ENCODE measurements at places on chromosomes 5 and 9.

GRCh38 chr9:131505012-131505411 is 2.3 kb downstream of the POMT1 start:
- no peak for DNase-seq

DNA sequence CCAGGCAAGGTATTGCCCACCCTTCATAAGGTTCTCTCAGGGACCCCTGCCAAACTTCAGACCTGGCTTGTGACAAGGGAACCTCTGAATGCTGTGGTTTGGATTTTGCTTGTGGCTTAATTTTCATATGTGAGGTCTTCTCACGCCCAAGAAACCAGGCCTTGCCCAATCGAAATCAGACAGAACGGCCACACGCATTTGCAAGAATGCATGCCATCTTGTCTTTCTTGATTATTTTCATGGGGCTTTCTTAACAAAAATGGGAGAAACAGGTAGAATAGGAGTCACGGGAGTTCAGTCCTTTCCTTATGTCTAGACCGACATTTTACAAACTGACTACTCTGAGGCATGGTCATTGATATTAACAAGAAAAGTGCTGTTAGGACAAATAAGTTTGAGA is 170.2 kb upstream of the PAPPA start:
- no peak for DNase-seq

DNA sequence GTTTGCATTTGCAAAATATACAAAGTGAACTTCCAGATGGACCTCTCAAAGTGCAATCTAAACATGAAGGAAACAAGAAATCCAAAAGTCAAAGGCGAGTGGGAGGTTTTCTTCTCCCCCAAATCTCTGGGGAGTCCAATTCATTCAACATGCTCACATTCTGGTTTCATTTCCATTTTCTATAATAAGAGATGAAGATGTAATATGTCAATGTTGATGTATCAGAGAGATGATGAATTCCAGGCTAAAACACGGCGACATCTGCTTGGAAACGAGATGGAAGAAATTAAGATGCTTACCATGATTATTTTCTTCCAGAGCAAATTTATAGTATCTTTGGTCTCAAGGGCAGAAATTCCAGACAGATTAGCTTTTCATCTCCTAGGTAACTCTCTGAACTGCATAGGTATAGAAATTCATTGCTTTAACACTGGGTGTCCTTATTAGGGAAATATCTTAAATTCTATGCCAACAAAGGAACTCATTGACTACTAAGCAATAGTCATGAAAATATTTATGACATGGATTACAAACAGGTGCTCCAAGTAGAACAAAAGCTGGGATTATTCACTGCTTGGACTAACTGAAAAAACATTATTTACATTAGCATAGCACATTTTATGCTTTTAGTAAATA is 287.9 kb downstream of the SEC61B start:
- DNase-seq: no peak

GRCh38 chr9:112076814-112077213 is 98.3 kb downstream of the SUSD1 start:
- no peak for DNase-seq

DNA sequence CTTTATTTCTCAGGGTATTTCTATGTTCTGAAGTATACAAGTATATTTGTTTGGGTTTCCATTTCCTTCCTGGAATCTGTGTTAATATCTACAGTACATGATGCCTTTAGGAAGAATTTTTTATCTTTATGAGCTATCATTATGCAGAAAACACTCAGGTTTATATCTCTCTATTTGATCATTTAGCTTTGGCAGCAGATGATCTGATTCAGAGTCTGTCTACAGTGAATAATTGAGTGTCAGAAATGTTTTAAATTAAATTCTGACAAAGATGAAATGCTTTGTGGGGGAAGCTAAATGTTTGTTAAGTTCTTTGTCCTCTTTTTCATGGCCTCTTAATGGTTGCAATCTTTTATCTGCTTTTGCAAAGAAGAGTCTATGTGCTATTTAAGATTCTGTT is 2141.0 kb upstream of the ACO1 start:
- DNase-seq: no peak

DNA sequence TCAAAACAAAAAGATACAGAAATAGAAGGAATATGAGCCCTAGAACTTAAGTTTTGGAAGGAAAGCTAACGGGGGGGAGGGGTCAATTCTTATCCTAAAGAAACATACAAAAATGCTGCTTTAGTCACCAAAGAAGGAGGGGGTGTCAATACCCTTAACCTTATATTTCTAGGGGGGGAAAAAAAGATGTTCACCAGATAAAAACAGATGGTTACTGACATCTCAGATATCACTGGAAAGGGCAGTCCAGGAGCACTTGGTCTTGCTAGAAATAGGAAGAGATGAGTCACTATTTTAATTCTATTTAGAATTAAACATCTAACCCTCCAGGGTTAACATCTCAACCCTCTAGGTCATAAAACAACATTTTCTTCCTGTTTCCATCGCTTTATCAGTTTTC is 1.7 kb downstream of the DIAPH1 start:
- no peak for DNase-seq

DNA sequence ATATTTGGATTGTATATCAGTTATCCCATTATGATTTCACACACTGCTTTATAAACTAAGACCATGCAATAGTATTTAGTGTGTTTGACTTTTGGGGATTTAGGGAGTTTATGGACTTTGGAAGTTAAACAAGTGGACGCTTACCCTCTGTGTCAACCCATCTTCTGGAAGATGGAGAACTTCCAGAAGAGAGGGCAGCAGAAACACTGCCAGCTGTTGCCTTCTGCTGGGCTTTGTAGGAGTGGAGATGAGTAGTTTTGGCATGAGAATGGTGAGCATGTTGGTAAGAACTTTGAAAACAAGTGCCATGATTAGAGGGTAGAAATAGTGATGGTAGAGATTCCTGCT is 2.2 kb downstream of the DNAJC25 start:
- DNase-seq: no peak

- no peak for DNase-seq
These were observed 297.1 kb upstream of the CD180 start for GRCh38 chr5:67493676-67494075.

DNA sequence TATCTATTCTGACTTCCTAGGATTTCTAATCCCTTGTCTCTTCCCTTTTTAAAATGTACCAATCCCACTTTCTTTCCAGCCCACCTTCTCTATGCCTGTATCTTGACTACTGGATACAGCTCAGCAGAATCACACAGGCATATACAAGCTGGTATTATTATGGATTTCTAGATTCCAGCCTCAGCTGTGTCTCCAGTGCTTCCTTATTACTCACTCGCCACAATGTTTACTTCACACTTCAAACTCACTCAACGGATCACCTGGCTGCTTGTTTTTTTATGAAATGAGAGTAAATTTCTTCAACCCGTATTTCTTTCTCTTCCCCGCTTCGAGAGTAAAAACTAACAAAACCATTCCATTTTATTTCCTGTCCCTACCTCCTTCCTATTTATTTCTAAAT is 38.8 kb downstream of the CWC27 start:
- DNase-seq: no peak

DNA sequence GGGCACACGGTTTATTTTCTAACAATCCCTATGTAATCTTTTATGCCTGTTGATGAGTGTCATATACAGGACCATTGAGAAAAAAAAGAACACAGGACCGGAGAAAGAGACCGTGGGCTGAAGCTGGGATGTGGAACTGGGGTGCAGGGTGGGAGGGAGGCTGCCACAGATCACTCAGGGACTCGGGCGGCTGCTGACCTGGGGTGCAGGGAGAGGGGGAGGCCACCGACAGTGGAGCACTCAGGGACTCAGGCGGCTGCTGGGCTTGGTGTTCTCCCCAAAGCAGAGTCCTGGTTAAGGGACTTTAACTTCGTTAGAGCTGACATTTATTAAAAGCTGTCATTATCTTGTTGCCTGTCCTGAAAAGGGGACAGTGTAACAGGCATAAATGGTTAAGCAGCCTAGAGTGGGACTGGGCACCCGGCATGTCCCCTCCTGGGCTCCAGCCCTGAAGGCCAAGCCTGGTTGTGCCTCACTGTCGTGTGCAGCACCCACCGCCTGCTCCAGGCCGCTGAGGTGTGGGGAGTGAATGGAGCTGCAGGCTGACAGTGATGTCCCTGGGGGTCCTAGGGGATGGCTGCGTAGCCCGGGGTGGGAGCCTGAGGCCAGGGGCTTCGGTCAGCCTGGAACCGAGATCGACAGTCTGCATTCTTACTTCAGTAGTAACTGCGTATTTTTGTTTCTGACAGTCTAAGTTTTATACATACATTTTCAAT is 14.0 kb downstream of the NDUFS6 start:
- DNase-seq: no peak

DNA sequence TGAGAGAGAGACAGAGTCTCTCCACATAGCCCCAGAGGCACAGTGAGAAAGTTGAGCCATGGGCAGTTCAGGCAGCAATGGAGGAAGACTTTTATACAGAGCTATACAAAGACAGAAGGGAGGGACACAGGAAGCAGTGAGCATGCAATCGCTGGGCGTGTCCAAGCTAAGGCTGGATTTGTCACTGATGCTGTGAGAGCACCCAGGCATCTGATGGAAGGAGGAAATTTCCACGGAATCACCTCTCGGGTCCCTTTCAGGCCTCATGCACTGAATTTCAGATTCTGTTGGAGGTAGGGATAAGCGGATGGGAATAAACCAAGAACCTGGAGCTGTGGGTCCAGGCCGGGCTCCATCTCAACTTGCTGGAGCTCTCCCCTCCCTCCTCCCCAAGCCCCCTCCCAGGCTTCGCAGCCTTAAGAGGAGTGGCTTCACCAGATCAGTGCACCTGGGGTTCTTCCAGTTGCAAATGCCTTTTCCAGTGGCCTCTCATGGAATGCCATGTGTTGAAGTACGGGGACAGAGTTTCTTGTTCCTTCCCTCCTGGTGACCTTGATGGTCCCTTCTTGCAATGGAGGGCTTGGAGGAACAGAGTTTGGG is 114.8 kb upstream of the ALDH1B1 start:
- no peak for DNase-seq

- no peak for DNase-seq
These were observed 434.7 kb upstream of the ZNF608 start for GRCh38 chr5:125181159-125181558.

DNA sequence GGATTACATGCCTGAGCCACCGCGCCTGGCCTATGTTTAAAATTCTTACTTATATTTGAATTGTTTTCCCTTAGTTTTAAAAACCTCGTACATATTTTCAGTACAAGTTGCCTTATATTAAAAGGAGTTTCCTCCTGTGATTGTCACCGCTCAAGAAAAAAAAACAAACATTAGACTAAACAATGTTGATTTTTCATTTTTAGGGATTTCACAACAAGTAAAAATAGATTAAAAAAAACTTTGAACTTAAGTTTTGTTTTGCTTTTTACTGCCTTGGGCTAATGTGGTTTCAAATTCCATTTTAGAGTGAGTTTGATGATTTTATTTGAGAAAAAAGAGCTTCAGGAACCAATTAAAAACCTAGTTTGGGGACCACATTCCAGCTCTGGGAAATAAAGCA is 1196.6 kb upstream of the CDH18 start:
- DNase-seq: no peak

DNA sequence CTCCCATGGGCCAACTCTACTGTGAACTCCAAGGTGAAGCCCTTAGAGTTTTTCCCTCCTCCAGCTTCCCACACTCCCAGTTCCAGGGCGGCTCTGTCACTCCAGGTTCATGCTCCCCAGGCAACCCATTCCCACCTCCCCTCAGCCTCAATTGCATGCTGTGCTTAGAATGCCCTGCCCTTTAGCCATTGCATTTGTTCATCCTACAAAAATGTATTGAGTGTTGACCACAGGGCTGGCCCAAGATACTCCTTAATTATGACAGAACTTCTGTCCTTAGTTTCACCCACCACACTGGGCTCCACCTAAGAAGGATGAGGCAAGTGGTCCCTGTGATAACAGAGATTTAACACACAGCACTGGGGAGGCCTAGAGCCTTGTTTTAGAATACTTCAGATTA is 236.1 kb downstream of the ADAMTSL1 start:
- no peak for DNase-seq

- DNase-seq: no peak
These were observed 3.2 kb upstream of the IER5L start for GRCh38 chr9:129181246-129181645.

- DNase-seq: no peak
These were observed at the start of gene SPINK6 for GRCh38 chr5:148202531-148203203. SPINK6 (plus strand) TSS chr5:148203042; CDS start chr5:148203097, 55 bp downstream.

DNA sequence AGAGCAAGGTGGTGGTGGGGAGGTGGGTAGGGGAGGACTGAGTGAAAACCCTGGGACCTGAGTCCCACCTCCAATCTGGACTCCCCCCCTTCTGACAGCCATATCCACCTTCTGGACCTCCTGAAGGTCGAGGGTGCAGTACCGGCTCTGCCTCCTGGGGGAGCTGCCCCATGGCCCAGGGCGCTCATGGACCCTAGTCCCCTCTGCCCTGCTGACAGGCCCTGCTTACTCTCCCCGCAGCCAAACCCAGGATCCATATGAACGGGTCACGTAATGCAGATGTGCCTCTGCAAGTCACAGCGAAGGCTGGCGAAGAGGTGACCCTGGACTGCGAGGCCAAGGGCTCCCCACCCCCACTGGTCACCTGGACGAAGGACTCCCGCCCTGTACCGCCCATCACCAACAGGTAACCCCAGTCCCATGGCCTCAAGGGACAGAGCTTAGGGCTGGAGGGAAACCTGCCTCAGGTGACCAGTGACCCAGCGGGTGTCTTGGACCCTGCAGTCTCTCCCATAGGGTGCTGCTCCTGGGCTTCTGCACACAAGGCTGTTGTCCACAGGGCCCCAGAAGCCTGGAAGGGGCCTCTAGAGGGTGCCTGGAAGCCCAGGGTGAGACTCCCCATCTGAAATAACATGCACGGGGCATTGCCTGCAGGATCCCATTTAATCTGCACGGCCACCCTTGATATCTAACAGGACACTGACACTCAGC is 61.7 kb downstream of the HMCN2 start:
- no peak for DNase-seq

- DNase-seq: peak; percentile 79
These were observed 25.6 kb downstream of the OR2V2 start for GRCh38 chr5:181173027-181173419.

DNA sequence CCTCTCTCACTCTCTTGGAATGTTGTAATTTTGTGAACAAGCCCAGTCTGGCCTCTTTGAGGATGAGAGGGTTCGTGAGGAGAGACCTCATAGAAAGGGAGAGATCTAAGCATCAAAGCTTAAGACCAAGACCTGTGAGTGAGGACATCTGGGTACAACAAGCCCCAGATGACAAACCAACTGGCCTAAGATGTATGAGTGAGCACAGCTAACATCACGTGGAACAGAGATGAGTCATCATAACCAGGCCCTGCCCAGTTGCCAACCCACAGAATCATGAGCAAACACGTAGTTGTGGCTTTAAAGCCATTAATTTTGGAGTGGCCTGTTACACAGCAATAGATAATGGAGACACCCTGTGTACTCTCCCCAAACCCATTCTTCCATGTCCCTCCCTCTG is 439.1 kb upstream of the KIF2A start:
- DNase-seq: no peak

Data from activated T-cell treated with anti-CD3 and anti-CD28 coated beads, Interleukin-2, amount 50 U/mL, for 1 hour (primary cell).